Daoy (cell line): ENCODE measurements at places on chromosomes 12 and 14. TPM values are rescaled to one million over a fixed set of nuclear protein-coding genes. Genes with fewer than 3 reads are reported as not detected.
A peak's percentile ranks its signal among the peaks of the same experiment; 100 is the strongest.

Gene AQP5
- not detected in 2 replicates for total RNA-seq

Gene VRTN
- total RNA-seq = not detected in 2 replicates

Gene ANO4
- 3.4 and 5.9 TPM in 2 replicates for total RNA-seq

DNA sequence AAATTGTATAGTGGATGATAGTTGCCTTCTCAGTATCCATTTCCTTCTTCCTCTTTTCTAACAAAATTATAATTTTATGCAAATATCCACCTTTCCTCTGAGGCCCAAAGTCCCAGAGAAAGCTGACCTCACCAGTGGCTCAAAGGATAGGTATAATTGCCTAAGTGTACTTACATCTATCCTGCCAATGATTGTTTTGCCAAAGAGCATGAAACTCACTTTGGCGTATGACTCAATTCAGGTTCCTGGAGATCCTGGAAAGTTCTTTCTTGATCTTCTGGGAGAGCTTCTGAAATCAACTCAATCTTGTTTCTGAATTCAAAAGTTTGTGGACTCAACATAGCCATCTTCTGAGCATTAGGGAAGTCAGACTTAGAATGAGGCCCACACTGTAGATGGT lies 10.5 kb upstream of the RBM25 start:
- DNase-seq = no peak

GRCh38 chr12:116336542-116337065 lies 59.1 kb upstream of the MED13L start:
- DNase-seq = peak; percentile 73

- no peak for DNase-seq
Measured at GRCh38 chr12:32611986-32612385, 67.1 kb upstream of the DNM1L start.

- DNase-seq = no peak
Measured at GRCh38 chr12:31991815-31992214, 32.6 kb downstream of the RESF1 start.

- no peak for DNase-seq
Measured at GRCh38 chr12:78328524-78328923, 497.8 kb downstream of the NAV3 start.
